BJ (cell line): ENCODE measurements at places on chromosomes 3 and 15.

DNA sequence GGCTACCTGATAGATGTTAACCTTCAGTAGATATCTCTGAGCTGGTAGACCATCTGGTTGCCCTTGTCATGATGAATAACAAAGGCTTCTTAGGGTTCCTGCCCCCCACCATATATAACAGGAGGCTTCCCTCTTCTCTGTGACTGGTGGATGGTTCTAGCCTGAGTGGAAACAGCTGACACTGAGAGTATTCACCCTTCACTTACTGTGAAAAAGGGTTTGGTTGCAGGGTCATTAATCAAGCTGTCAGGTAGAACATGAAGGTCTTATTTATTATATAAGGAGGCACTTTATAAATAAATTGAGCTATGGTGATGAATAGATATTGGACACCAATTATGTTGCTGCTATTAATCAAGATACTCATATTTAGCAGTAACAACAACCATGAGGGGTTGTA lies 58.6 kb downstream of the CACNA2D3 start:
- no peak for DNase-seq

DNA sequence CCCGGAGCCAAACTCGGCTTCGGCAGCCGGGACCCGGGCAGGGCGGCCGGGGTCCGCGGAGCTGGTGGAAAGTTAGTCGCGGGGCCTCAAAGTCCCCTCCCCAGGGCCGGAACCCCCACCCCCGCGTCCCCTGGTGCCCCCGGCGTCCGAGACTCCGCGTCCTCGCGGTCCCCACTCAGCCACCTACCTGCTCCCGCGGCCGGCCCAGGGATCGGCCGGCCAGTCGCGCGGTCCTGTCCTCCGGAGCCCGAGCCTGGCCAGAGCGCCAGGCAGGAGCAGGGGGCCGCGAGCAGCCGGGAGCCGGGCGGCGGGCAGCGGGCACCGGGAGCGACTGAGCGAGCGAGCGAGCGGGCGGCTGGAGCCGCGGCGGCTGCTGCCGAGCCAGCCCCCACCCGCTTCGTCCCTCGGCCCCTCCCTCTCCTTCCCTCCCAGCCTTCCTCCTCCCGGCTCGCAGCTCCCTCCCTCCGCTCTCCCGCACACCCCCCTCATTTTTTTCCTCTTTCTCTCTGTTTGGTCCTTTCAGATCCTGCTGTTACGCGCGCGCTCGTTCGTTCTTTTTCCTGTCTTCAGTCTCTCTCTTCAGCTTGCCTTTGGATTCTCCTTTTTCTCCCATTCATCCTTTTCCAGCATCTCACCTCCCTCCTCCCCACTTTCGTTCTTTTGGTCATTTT lies at the start of gene MEGF11:
TSS of gene MEGF11 (minus strand) at position 333 of the 671 bp plus-strand sequence. CDS start 125,347 bp downstream, outside the sequence.
- no peak for DNase-seq

DNA sequence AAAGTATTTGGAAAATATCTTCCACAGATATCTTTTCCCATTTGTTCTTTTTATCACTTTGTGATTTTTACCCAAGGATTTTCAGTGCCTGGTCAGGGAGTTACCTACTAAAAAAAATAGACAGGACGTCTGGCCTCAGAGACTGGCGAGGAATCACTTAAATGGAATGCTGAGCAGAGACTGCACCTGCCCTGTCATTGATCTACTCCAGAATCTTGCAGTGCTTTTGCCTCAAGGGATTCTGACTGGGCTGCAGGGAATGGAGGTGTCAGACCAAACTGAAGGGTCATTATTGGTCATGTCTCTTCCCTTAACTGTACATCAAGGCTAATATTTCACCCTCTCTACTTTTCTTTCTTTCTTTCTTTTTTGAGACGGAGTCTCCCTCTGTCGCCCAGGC lies 12.1 kb upstream of the RYR3 start:
- DNase-seq = no peak

DNA sequence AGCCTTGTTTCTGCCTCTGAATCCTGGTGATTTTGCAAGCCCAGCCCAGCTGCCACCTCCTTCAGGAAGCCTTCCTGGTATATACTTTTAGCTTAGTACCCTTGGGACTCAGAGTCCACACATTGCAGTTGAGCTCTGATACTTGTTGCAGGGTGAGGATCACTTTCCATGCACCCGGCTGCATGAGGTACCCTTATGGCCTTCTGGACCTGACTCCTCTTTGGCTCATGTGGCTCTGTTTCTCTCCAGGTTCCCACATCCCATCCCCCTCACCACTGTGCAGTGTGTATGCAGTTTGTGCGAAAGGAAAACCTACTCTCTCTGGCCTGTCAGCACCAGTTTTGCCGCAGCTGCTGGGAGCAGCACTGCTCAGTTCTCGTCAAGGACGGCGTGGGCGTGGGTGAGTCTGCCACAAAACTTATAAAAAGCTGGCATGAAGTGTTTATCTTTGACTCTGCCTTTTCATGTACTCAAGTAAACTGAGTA lies 23.1 kb upstream of the P4HTM start:
- DNase-seq = no peak

DNA sequence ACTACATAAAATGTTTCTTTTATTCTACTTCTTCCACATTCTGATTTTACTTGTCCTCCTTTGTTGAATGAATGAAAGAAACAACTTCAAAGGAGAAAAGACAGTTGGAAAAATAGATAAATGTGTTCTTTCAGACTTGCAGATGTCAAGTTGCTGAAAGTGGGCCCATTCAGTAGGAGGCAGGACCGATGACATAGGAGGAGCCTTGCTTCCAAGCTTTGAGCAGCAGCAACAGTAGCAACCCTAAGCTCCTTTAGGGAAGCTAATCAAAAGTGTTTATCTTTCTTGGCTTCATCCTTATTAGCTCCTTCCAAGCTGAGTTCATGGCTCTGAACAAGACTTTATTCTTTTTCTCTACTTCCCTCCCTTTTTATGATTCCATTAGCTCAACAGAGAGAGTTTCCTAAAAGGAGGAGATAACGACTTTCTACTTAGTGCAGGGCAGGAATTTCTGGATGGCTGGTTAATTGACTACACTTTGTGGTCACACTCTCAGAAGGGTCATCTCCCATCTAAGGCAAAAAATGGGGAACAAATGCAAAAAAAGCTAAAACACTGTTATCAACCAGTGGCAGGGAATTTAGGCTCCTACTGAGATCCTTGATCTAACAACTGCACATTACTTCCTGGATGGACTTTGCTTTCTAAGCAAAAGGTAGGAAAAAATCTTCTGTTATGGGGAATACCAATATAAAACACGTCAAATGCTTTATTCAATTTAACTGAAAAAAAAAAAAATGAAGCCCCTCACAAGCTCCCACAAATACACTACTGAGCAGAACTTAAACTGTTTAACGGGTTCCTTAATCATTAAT lies 4.8 kb downstream of the MORC1 start:
- DNase-seq = no peak
